Fibroblast of lung (primary cell): ENCODE measurements at places on chromosomes 5 and 9. TPM values are rescaled to one million over a fixed set of nuclear protein-coding genes. Genes with fewer than 3 reads are reported as not detected.

GRCh38 chr9:38371495-38371894 lies 21.0 kb upstream of the ALDH1B1 start:
- peak; percentile 11 for DNase-seq
- peaks cover 19% of the 10 kb centered on the region for H3K27me3 ChIP-seq
- H3K27ac ChIP-seq = no peak overlapping the region
- H3K4me3 ChIP-seq = no peak overlapping the region
- no peaks in the 10 kb centered on the region for H3K4me1 ChIP-seq

Gene BSPRY
- not detected in 2 replicates for total RNA-seq

Gene MLLT3
- total RNA-seq = 36.5 and 43.8 TPM in 2 replicates

Gene SAXO1
- under 0.01 and 0.17 TPM in 2 replicates for total RNA-seq

Gene ACSL6
- total RNA-seq = 0.26 and 0.33 TPM in 2 replicates

DNA sequence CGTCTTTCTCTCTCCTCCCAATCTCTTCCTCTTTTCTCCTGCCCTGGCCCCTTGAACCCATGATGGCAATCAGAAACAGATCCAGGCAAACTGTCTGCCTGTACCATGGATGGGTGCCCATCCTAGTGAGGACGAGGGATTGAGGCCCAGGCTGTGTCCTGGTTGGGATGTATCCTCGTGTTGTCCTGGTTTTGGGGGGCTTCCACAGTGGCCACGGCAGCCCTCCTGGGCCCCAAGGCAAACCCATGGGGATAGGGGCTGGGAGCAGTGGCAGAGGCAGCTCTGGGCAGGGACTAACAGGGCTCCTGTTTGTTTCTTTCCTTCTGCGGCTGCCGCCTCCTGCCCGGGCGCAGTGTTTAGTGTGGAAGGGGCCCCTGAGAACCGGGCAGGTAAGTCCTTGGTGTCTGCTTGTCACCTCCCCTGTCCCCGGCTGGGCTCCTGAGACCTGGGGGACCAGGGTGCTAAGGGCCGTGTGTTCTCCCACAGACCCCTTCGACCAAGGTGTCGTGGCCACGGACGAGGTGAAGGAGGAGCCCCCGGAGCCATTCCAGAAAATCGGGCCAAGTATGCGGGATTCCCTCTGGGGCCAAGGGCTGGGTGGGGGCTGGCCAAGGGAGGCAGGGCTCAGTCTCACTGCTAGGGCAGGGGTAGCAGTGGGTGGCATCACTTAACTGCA lies 70.0 kb downstream of the AMBP start:
- H3K27me3 ChIP-seq = no peaks in the 10 kb centered on the region
- H3K4me1 ChIP-seq = no peaks in the 10 kb centered on the region
- H3K4me3 ChIP-seq = no peak overlapping the region
- no peak overlapping the region for H3K27ac ChIP-seq
- DNase-seq = no peak

Gene FOXI1
- total RNA-seq = not detected in 2 replicates

DNA sequence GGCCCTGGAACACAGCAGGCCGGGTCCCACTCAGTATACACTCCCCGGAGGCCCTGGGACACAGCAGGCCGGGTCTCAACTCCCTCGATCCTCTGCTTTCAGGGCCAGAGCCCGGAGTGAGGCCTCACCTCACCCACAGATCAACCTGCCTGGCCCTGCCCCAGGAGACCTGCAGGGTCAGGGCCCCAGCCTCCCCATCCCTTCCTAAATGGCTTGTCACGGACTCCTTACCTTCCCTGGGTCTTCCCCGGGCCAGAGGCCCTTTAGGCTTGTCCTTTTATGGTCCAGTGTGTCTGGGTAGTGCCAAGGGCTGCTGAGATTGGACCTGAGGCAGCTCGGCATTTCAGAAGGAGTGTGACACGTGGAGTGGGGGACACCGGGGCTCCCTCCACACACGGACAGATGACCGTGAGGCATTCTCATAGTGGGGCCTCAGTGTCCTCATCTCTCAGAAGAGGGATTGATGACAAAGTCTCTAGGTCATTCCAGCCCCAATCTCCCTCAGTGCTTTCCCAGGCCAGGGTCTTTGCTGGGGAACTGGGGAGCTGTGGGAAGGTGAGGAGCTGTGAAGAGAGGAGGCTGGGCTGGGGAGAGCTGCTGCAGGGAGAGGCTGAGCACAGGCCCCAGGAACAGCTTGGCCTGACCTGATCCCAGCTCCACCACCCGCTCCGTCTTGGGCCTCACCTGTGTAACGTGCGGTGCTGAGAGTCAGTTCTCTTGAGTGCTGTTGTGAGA lies 18.0 kb upstream of the PLEKHG4B start:
- H3K27me3 ChIP-seq = peaks cover 14% of the 10 kb centered on the region
- H3K4me3 ChIP-seq = no peak overlapping the region
- H3K36me3 ChIP-seq = no peaks in the 10 kb centered on the region
- H3K27ac ChIP-seq = no peak overlapping the region

GRCh38 chr9:133125941-133126696 lies 5.1 kb upstream of the RALGDS start:
- no peak overlapping the region for H3K27ac ChIP-seq
- DNase-seq = peak; percentile 76
- H3K4me1 ChIP-seq = peaks cover 21% of the 10 kb centered on the region
- peak overlapping the region; percentile 27 for H3K4me3 ChIP-seq
- no peaks in the 10 kb centered on the region for H3K36me3 ChIP-seq

Gene TAF11L9
- total RNA-seq = not detected in 2 replicates

DNA sequence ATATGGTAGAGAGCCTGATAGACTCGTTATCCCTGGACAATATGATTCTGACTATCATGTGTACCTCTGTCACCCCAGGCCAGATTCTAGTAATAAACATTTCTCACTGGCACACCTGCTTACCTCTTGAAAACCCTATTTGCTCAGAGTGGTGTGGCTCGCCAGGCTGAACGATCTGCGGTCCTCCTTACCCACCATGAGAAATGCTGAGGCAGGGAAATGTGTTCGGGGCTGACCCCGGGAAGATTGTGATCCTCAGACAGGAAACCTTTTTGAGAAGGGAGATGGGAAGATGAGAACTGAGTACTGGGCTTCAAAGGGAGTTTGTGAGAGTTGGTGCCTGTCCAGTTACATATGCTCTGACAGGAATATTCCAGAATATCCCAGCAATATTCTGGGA lies 10.7 kb upstream of the PRXL2C start:
- no peaks in the 10 kb centered on the region for H3K27me3 ChIP-seq
- no peaks in the 10 kb centered on the region for H3K36me3 ChIP-seq
- H3K27ac ChIP-seq = no peak overlapping the region
- H3K4me1 ChIP-seq = no peaks in the 10 kb centered on the region
- no peak for DNase-seq
- no peak overlapping the region for H3K4me3 ChIP-seq

DNA sequence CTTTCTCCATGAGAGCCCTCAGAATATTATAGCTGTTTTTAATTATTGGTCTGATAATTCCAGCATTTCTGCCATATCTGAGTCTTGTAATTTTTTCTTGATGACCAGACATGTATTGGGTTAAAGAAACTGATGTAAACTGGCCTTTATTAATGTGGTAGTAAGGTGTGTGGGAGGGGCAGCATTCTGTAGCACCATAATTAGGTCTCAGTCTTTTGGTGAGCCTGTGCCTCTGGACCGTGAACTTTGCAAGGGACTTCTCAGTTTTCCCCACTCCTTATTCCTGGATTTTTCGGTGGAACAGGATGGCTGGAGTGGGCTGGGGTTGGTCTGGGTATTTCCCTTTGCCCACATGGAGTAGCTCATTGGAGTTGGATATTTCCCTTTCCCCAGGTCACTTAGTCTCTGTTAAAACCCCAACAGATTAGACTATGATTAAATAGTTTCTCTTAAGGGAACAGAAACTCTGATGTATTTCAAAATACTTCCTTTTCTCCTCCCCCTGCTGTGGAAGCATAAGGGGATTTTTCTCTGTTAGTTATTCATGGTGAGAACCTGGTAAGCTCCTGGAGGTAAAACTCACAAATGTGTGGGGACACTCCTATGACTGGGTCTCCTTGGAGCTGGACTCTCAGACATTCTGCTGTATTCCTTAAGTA lies 52.4 kb downstream of the FSD1L start:
- H3K36me3 ChIP-seq = no peaks in the 10 kb centered on the region
- DNase-seq = no peak
- H3K4me3 ChIP-seq = no peak overlapping the region

DNA sequence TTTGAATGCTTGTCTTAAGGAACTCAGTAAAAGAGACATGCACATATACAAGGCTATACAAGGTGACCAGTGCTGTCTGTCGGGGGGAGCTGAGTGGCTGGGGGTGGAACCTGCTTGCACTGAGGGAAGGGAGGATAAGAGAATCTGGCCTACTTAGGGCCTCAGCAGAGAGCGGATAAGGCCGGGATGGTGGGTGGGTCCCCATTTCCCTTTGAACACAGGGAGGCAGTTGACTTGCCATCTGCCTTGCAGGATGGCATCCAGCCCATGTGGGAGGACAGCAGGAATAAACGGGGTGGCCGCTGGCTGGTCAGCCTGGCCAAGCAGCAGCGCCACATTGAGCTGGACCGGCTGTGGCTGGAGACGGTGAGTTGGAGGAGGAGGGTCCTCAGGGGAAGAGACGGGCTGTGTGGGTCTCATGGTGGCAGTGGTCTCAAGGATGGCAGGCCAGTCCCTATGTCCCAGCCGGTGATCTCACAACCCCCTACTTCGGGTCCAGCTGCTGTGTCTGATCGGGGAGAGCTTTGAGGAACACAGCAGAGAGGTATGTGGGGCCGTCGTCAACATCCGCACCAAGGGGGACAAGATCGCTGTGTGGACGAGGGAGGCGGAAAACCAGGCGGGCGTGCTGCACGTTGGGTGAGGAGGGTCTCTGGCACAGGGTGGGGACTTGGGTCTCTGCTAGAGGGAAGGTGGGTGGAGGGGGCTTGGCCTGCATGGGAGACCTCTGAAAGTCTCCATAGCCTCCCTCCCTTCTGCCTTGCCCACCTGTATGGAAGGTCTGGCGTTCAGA lies 2.2 kb upstream of the TSPAN17 start:
- no peak overlapping the region for H3K27ac ChIP-seq
- no peak for DNase-seq
- no peak overlapping the region for H3K4me3 ChIP-seq
- H3K4me1 ChIP-seq = peaks cover 11% of the 10 kb centered on the region
- H3K36me3 ChIP-seq = no peaks in the 10 kb centered on the region

Gene SPATA31A1
- not detected in 2 replicates for total RNA-seq

DNA sequence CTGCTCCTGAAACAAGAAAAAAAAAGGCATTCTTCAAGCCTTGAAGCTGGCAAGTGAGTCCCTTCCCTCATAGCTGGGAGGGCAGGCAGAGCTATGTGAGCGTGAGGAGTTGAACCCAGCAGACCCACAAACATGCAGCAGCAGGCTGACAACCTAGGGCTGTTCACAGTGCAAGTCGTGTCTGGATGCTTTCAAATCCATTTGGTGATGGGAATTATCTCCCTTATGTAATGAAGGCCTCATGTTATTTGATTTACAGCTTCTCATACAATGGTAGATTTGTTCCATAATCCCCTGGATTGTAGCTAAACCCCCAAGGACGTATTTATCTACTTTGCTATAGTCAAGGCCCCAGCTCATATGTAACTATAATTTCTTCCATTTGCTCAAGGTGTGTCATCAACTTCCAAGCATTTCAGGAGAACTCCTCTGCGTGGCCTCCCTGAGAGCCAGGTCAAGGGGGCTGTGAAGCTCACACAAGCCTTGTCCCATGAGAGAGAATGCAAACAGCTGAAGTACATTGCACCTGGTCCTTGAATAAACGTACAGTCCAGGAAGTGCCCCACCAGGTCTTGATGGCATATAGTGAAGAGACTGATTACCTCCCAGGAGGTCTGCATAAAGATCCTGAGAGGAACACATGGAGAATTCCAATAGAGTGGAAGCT lies 124.8 kb upstream of the SLC1A3 start:
- no peak for DNase-seq

DNA sequence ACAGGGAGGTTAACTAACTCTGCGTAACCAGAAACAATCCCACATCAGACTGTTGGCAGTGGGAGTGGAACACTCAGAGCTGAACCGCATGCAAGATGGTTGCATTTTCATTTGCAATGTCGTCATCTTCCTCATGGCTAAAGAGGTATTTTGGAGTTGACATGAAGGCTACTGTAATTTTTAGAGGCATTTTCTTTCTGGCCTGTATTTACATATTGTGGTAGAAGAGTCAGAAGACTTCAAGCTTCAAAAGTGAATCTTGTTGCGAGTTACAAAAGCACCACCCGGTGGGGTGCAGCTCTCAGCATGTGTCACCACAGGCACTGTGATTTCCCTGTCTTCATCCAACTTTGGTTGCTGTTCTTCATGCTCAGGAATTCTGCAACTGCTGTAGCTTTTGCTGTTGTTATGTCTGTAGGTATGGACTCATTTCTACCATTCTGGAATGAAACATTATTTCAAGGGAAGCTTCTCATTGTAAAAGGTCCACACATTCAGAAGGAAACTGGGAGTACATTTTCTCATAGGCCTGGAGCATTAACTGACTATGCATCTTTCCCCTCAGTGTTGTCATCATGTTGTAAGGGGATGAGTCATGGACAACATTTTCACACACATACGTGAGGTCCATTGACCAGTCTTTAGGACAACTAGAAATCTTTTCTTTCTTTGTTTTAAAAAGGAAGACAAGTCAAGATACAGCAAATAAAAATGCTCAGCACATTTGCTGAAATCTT lies 35.4 kb upstream of the GDNF start:
- H3K4me3 ChIP-seq = no peak overlapping the region
- DNase-seq = peak; percentile 48
- H3K4me1 ChIP-seq = no peaks in the 10 kb centered on the region

DNA sequence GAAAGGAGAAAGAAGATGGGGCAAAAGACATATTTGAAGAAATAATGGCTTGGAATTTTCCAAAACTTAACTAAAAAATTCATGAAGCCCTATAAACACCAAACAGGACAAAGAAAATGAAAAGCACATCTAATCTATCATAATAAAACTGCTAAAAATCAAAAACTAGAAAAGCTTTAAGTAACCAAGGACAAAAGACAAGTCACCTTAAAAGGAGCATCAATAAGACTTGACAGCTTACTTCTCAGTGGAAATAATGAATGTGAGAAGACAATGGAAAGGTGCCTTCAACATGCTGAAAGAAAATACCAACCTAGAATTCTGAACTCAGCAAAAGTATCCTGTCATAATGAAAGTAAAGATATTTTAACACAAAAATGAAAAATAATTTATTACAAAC lies 27.0 kb downstream of the GTF3C4 start:
- H3K27ac ChIP-seq = no peak overlapping the region
- no peak overlapping the region for H3K4me3 ChIP-seq
- no peak for DNase-seq
- no peaks in the 10 kb centered on the region for H3K4me1 ChIP-seq

GRCh38 chr5:68344447-68345111 lies 129.0 kb downstream of the PIK3R1 start:
- no peak overlapping the region for H3K4me3 ChIP-seq
- peak; percentile 86 for DNase-seq
- no peaks in the 10 kb centered on the region for H3K27me3 ChIP-seq
- H3K4me1 ChIP-seq = no peaks in the 10 kb centered on the region

Gene SLC6A19
- not detected in 2 replicates for total RNA-seq

Gene PCDHA9
- total RNA-seq = 0.26 and 0.33 TPM in 2 replicates

GRCh38 chr9:137428841-137429545 lies 5.8 kb downstream of the NOXA1 start:
- H3K4me1 ChIP-seq = peaks cover 8% of the 10 kb centered on the region
- H3K27ac ChIP-seq = no peak overlapping the region
- DNase-seq = no peak
- no peaks in the 10 kb centered on the region for H3K27me3 ChIP-seq
- no peak overlapping the region for H3K4me3 ChIP-seq
- H3K36me3 ChIP-seq = no peaks in the 10 kb centered on the region
